ENCODE measurements at places on chromosomes 6 and 20.

- DNase-seq = no peak
These were observed 195.7 kb downstream of the PRL start for GRCh38 chr6:22101163-22101562.

- DNase-seq = no peak
These were observed 108.0 kb upstream of the MOCS1 start for GRCh38 chr6:40042232-40042631.

- DNase-seq = no peak
These were observed 71.9 kb downstream of the FAM120B start for GRCh38 chr6:170378502-170378901.

DNA sequence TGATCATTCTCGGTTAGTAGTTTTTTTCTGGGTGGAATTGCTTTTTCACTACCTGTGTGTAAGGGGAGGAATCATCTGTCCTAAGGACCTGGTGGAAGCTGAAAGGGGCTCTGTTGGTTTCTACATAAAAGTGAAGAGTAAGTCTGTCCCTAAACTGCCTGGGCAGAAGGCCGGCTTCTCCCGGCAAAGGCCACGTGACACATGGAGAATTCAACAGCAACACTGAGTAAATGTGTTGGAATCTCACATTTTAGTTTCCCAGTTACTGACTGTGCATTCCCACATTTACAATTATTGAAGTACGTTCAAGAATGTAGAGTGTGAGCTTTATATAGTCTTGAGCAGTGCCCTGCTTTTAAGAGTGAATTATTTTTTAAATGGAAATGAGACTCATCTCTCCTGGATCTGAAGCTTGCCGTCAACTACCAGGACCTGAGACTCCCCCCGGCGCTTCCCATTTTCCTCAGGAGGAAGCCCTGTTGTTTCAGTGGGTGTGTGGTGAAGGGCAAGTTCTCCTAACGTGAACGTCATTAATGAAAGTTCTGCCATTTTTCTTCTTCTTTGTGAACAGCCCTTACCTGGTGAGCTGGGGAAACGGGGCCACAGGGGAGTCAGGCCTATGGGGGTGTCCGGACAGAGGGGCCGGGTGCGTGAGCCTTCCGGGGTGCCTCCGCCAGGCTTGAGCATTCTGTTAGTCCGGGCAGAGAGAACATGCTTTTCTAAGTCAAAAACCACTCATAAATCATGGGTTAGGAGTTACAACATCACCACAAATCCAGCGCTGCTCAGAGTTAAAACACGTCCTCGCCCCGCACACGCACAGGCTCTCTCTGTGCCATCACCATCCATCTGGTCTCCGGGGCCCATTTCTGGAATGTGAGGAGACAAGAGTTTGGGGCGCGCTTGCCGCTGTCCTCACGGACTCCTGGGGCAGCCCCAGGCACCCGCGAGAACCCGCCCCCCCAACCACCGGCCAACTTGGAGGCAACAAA is 56.6 kb upstream of the SMOC2 start:
- no peak for DNase-seq

DNA sequence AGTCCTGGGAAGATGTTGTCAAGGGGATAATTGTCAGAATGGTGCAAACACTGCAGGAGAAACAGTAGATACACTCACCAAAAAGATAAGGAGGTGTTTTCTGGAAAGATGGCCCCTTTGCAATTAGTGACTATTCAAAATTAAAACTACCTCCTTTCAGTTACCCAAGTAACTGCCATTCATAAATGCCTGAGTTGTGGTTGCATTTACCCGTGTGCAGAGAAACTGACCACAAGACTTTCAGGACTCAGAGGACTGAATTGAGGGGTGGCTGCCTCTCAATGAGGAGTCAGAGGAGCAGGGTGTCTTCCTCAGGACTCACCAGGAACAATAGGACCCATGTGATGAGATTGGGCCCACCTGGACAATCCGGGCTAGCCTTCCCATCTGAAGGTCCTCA is 39.0 kb downstream of the GCM1 start:
- DNase-seq = no peak

- no peak for DNase-seq
These were observed 540.7 kb downstream of the BCKDHB start for GRCh38 chr6:80647156-80647555.
